ENCODE measurements at places on chromosomes 11 and 22.

DNA sequence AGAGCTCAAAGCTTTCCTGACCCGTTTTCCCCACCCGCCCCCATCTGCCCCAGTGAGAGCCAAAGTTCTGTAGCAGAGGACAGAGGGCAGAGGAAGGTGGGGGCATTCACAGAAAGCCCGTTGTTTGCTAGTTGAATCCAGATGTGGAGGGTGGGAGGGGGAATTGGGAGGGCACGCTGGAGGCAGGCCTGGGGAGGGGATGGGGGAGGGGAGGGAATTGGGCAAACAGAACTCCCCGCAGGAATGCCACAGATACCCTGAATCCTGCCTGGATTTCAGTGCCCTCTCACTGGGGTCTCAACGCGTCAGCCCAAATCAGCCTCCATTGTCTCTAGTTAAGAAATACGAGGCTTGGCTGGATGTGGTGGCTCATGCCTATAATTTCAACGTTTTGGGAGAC, 12.9 kb upstream of the OAF start:
- DNase-seq, result no peak

- DNase-seq, result no peak
Observed at GRCh38 chr11:131867457-131868257, 497.2 kb downstream of the NTM start.

- DNase-seq, result no peak
Observed at GRCh38 chr22:32552521-32552920, 77.9 kb downstream of the FBXO7 start.

DNA sequence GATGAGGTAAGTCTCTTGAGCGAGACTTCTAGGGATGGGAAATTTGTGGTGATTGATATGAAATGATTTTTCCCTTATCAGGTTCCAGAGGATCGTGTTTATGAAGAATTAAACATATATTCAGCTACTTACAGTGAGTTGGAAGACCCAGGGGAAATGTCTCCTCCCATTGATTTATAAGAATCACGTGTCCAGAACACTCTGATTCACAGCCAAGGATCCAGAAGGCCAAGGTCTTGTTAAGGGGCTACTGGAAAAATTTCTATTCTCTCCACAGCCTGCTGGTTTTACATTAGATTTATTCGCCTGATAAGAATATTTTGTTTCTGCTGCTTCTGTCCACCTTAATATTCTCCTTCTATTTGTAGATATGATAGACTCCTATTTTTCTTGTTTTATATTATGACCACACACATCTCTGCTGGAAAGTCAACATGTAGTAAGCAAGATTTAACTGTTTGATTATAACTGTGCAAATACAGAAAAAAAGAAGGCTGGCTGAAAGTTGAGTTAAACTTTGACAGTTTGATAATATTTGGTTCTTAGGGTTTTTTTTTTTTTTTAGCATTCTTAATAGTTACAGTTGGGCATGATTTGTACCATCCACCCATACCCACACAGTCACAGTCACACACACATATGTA, 7.1 kb downstream of the MS4A2 start:
- DNase-seq, result no peak

GRCh38 chr22:45103756-45104155, 60.0 kb upstream of the NUP50 start:
- DNase-seq, result no peak

- no peak for DNase-seq
Observed at GRCh38 chr11:46234311-46234710, 43.2 kb upstream of the CREB3L1 start.

GRCh38 chr11:83702796-83703195, 416.6 kb upstream of the CCDC90B start:
- DNase-seq, result no peak

DNA sequence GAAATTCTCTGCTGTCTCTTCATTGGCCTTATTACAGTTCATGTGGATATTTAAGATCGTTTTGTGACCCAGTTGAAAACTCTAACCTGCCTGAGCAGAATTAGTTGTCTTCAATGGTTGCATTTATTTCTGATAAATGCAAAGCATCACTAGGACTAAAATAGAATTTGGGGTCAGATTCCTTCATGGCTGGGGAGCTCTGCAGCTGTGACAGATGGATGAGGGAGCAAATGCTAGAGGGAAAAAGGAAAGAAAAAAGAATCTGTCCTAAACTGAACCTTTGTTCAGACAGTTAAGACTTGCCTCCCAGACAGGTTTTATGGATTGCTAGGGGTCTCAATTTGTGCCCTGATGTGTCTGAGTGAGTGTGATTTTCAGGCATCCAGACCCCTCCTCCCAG, 113.0 kb downstream of the SYT9 start:
- no peak for DNase-seq

DNA sequence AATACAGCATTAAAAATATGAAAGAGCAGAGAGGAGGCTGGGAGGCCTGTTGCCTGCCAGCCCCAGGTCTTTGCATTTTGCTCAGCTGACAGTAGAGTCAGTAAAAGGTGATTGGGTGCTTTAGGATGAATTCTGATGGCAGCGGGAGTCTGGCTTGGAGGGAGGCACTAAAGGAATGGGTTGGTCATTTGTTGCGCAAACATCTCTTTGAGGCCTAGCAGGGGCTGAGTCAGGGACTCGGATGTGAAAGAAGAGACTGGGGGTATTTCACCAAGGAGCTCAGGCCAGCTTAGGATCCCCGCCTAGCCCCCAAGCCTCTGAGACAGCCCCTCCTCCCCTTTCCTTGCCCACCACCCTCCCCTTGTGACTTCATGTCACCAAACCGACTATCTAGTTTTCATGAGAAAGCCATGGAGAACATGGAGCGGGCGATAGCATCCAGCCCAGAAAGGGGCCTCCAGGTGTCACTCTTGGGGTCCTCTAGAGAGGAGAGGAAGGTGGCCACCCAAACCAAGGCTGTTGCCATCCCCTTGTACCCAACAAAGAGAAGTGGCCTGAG, 9.7 kb downstream of the DGKZ start:
- DNase-seq, result no peak

DNA sequence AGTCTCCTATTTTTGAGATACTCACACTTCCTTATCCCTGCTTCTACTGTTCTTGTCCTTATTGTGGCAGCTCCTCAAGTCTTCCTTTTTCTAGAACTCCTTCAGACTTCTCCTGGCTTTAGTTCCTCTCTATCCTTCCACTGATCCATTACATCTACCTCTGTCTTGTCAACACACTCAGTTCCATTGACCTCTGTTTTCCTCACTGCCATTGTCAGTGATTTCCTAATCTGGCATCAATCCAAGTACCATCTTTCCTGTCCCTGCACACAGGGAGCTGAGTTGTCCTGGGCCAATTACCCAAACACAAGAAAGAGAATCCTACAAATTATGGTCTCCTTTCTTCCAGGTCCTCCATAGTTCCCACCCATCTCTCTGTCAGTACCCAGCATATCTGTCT, 27.9 kb upstream of the RIC3 start:
- DNase-seq, result no peak

- DNase-seq, result no peak
Observed at GRCh38 chr11:122747351-122747781, 90.9 kb upstream of the CRTAM start.

DNA sequence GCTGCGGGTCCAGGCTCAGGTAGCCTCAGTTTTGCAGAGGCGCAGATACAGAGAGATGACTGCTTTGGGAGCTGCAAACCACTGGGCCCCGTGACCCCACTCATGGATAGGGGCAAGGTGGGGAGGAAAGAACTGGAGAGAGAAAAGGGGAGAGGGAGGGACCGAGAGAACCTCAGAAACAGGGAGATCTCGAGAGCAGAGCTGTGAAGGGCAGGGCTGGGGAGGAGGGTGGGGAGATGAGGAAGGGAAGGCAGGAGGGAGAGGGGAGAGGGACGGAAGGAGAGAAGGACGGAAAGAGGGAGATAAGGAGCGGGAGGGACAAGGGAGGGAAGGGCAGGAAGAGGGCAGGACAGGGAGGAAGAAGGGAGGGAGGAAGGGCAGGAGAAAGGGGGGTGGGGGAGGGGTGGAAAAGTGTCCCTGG, 46.3 kb downstream of the IGLL1 start:
- DNase-seq, result no peak

DNA sequence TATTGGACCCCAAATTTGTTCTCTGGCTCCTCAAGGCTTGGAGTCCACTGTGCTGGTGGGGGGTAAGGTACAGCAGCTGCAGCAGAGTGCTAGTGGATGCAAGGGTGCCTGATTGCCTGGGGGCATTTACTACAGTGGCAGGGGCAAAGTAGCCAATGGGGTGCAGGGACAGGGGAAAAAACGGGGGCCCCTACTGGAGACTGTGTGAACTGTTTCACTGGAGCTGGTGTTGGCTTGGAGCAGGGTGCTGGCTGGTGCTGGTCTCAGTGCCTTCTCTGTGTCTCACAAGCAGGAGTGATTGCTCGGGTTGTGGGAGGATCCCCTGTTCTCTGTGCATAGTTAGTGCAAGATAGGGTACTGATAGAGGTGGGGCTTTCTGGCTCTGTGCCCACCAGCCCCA, 935.9 kb downstream of the JRKL start:
- DNase-seq, result no peak

GRCh38 chr11:22807391-22807790, 22.2 kb downstream of the SVIP start:
- DNase-seq, result no peak

DNA sequence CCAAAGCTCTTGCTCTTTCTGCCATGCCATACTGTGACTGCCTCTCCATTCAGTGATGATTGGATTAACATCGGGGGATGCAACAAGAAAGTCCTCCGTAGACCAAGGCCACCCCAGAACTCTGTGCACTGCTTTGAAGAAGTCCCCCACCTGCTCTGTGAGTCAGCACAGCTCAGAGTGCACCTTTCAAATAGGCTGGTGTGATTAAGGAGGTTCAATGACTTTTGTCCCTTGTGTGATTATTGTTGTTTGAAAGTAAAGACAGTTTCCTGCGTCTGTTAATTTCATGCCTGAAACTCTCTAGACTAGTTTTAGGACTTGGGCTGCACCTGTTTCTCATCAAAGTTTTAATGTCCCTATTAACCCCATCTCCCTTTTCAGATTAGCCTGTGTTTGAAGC, 33.0 kb upstream of the DBX1 start:
- DNase-seq, result no peak

- DNase-seq, result no peak
Observed at GRCh38 chr22:27149921-27150543, 492.6 kb downstream of the MIAT start.

GRCh38 chr11:10900681-10901415, 43.0 kb upstream of the ZBED5 start:
- no peak for DNase-seq

GRCh38 chr22:38925571-38926041, 31.8 kb upstream of the APOBEC3A start:
- DNase-seq, result no peak

- no peak for DNase-seq
Observed at GRCh38 chr11:64130618-64131017, 35.3 kb downstream of the MACROD1 start.

- DNase-seq, result peak; percentile 16
Observed at GRCh38 chr11:85918910-85919794, 64.0 kb downstream of the CCDC83 start.

DNA sequence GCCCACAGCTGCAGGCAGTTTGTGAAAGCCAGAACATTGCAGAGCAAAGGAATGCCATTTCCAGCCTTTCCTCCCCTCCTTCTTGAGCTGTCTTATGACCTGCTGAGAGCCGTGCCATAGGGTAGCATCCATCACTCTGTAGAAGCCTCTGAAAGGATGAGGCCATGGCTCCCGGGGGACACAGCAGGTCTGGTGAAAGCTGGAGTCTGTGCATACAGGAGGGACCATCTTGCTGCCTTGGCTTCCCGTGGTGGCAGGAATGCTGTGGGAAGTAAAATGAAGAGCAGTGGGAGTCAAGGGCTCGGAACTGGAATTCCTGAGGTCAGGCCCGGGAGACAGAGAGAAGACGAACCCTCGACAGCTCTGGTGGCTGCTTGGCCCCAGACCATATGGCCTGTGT, 30.9 kb downstream of the ANO1 start:
- DNase-seq, result no peak

GRCh38 chr11:82732734-82733443, 775 bp downstream of the FAM181B start:
- no peak for DNase-seq

DNA sequence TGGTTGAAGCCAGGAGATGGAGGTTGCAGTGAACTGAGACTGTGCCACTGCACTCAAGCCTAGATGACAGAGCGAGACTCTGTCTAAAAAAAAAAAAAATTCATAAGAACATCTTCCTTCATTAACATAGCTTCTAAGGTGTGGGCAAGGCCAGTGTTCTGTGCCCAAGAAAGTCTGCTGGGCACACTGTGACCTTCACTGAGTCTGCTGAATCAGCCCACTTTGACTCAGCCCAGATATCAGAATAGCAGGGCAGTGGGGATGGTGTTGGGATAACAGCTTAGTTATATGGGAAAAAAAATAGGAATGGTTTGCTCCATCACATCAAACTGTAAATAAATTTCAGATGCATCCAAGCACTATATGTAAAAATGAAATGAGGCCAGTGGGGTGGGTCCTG, 32.4 kb upstream of the XBP1 start:
- DNase-seq, result no peak

GRCh38 chr11:86120807-86121206, 51.9 kb upstream of the PICALM start:
- DNase-seq, result no peak

GRCh38 chr22:37088108-37088605, 21.4 kb downstream of the TMPRSS6 start:
- no peak for DNase-seq

DNA sequence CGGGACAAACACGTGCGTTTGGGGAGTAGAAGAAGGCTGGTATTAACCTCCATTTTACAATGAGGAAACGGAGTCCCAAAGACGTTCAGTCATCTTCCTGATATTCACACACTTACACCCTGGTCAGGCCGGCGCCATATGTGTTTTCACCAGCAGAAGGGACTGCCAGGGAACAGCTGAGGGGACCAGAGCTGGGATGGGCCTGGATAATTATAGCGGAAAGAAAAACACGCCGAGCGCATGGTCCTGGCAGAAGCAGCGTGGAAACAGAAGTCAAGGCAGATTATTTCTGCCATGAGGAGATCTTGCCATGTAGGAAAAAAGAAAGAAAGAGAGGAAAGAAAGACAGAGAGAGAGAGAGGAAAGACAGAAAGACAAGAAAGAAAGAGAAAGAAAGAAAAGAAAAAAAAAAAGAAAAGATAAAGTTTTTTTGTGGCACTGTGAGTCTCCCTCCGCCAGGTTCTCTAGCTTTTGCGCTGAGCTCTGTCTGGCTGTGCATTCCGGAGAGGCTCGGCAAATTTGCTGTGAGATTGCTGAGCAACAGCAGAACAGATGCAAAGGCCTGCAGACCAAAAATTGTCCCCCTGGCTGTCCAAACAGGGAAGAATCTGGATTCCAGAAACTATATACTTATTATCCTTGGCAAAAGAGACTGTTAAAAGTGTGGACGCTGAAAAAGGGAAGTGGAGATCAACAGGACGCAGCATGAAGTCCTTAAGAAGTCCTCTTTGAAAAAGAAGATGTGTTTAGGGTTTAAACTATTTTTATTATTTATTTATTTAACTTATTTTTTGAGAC, 1.3 kb upstream of the UCP2 start:
- DNase-seq, result no peak

GRCh38 chr11:101470881-101471520, 112.8 kb downstream of the TRPC6 start:
- DNase-seq, result no peak
